ENCODE measurements at places on chromosomes 6 and 20.

- DNase-seq: no peak
Observed at GRCh38 chr6:3532296-3532916, 75.6 kb upstream of the SLC22A23 start.

DNA sequence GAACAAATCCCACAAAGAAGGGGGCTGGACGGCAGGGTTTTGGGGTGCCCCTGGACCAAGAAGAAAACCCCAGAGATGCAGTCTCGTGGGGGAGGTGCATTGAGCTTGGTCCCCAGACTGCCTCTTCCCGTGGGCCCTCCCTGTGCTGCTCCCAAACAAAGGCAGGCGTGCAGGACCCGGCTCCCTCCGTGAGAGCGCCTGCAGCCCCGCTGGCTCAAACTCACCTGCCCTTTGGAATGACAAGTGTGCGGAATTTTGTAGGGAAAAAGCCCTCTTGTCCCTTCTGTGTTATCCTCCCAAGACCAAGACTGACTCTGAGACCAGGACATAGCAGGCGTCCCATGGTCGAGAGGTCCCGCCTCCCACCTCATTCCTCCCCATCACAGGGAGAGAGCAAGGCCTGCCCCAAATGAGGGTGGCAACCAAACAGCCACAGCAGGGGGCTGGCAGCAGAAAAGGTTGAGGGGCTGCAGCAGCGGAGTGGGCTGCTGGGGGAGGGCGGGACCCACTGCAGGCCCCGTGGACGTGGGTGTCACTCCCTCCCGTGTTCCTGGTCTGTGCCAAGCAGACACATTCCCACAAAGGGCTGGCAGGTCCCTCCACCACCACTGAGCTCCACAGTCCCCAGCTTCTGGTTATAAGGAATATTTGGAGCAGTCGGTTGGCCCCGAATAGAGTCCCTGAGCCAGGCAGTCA is 5.6 kb upstream of the FRMD1 start:
- DNase-seq: no peak

GRCh38 chr20:59124296-59125029 is 39.2 kb upstream of the ZNF831 start:
- no peak for DNase-seq

DNA sequence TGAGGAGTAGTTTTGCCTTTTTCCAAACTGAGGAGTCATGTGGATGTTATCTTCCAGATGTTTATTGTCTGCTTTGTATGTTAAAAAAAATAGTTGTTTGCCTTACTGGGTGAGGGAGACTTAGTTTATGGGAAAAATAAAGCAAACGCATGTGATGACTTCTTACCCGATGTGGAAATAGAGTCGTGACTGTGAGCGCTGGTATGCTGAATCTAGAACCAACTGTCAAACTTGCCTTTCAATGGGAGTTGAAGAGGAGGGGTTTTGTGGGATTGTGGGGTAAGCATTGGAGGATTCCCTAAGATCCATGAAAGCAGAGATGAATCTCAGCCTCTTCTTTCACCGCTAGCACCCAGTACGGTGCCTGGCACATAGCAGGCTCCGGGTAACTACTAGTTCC is 5.3 kb downstream of the DCBLD1 start:
- DNase-seq: no peak

- no peak for DNase-seq
Observed at GRCh38 chr6:161649068-161649467, 375.2 kb upstream of the AGPAT4 start.

DNA sequence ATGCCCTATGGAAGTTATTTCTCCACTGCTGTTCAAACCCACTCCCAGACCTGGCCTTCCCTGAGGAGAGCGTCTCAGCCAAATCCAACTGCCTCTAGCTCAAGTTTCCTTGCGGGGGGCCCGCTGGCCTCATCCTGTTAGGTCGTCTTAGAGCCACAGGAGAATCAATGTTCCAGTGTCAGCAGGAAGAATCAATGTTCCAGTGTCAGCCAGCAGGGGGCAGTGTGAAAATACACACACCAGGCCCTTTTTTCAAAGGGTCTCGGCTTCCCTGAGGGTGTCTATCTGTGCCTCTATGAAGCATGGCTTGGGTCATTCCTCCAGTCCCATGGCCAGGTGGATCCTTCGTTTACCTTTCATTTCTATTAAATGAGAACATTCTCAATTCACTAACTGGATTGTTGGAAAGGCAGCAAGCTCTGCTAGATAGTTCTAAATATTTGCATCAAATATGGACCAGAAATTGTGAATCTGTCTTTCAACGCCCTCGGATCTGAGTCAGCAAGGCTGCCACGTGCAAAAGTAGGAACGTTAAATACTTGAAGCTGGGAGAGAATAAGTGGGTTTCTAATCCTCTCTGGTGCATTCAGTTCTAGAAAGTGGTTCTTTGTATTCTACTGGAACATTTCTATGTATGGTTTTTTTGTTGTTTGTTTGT is 19.2 kb downstream of the PRND start:
- no peak for DNase-seq

- DNase-seq: no peak
Observed at GRCh38 chr6:51350308-51350904, 531.7 kb downstream of the TFAP2B start.

GRCh38 chr6:112357791-112358190 is 10.7 kb downstream of the RFPL4B start:
- no peak for DNase-seq

DNA sequence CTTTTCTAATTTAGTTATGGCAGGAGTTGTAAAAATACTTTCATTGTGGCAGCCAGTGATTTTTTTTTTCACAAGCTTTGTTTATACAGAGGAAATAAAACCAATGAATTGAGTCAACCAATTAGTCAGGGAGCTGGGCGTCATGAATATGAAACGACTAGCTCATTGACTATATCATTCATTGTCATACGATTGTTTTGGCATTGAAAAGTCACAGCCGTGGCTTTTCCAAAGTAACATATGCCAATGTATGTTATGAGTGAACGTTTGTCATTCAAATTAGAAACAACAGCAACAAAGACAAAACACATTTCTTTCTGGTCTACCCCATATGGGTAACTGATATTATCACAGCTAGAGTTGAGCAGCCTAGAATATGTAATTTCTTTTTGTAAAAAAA is 810.6 kb downstream of the EPHA7 start:
- no peak for DNase-seq

GRCh38 chr6:150894935-150895552 is 29.5 kb downstream of the MTHFD1L start:
- no peak for DNase-seq

- no peak for DNase-seq
Observed at GRCh38 chr6:9439621-9440330, 975.1 kb downstream of the TFAP2A start.

Measured in ureter (tissue), 1 donor.